ENCODE measurements at places on chromosomes 7 and 10.

- no peak for DNase-seq
Measured at GRCh38 chr7:120794106-120794729, 63.7 kb downstream of the TSPAN12 start.

- DNase-seq = no peak
Measured at GRCh38 chr10:24382979-24383663, 174.2 kb downstream of the KIAA1217 start.

DNA sequence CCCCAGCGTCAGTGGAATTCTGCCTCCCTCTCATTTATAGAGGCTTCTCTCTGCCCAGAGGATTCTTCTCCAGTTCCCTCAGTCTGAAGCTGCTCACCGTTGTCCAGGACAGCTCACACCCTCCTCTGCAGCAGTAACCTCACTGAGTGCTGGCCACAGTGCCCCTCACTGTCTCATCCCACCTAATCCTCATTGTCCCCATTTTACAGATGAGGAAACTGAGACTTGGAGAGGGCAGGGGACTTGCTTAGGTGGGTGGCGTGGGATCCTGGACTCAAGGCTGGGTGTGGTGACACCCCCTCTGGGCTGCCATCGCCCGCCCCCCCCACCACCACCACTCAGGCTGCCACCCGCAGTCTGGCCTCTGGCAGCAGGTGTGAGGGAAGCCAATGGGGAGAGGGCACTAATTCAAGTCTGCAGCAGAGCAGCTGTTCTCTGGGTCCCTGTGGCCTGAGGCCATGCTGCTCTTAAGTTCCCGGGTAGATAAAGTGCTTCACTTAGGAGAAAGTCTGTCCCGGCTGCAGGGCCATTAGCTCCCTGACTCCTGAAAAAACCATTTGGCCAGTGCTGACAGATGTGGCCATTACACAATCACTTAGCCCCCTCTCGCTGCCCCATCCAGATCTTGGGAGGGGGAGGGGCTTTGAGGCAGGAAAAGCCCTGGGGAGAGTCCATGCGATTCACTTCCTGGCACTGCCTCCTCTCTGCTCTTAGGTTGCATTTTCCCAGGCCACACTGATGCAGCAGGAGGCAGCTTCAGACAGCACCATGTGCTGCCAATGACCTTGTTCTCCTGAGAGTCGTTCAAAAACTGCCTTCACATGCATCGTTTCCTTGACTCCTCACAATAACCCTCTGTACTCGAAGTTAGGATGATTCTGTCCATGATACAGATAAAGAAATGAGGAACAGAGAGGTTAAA, 36.3 kb downstream of the DRGX start:
- DNase-seq = peak; percentile 78

DNA sequence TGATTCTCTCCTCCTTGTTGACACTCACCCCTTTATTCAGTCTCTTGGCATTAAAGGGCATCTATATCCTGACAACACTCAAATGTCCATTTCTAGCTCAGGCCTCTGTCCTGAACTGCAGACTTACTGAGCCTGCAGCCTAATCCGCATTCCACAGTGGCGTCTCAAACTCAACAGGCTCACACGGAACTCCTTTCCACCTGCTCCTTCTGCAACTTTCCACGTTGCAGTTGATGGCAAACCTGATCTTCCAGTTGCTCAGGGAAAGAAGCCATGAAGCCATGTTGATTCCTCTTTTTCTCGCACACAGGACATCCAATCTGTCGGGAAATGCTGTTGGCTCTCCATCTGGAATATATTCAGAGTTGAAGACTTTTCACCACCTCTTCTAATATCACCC, 522.4 kb downstream of the CCSER2 start:
- DNase-seq = no peak

- no peak for DNase-seq
Measured at GRCh38 chr7:128812514-128813168, 17.6 kb upstream of the FLNC start.

- no peak for DNase-seq
Measured at GRCh38 chr10:76874896-76875295, 762.7 kb downstream of the KCNMA1 start.

DNA sequence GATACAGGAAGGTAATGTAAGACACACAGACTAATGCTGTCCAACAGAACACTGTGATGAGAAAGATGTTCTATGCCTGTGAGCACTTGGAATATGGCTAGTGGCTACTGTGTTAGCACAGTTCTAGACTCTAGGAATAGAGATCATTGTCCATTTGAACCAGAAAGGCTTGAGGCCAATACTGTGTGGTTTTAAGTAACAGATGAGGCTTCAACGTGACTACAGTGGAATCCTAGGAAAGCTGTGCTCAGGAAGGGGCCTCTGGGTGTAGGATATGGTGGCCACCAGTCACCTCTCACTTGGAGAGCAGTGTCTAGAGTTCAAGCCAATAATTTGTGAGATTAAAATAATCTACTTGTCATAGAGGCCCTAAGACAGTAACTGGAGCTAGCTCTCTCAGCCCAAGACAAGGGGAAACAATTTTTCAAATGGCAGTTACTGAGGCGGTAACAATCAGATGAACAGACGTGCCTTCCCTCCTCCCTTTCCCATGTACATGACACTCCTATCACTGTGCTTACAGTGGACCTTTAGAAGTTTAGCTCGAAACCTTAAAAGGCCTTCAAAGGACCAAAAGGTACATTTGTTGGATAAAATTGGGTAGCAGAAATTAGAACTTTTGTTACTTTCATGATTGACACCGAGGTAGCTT, 10.2 kb downstream of the ZDHHC16 start:
- DNase-seq = no peak

DNA sequence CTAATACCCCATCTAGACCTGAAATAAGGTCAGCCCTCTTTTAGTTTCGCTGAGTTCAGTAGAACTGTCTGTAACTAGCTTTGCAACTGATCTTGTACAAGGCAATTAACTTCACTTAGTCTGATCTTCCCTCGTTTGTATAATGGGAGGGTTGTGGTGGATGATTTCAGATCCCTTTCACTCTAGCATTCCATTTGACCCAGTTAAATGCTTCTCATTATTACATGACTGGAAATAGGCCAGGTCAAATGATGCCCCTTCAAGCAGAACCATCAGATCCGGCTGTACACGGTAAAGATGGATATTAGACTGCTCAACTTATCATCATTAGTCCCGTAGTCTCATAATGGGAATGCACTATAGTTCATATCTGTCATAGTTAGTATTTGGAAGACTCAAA, 1009.0 kb downstream of the LRMDA start:
- no peak for DNase-seq

DNA sequence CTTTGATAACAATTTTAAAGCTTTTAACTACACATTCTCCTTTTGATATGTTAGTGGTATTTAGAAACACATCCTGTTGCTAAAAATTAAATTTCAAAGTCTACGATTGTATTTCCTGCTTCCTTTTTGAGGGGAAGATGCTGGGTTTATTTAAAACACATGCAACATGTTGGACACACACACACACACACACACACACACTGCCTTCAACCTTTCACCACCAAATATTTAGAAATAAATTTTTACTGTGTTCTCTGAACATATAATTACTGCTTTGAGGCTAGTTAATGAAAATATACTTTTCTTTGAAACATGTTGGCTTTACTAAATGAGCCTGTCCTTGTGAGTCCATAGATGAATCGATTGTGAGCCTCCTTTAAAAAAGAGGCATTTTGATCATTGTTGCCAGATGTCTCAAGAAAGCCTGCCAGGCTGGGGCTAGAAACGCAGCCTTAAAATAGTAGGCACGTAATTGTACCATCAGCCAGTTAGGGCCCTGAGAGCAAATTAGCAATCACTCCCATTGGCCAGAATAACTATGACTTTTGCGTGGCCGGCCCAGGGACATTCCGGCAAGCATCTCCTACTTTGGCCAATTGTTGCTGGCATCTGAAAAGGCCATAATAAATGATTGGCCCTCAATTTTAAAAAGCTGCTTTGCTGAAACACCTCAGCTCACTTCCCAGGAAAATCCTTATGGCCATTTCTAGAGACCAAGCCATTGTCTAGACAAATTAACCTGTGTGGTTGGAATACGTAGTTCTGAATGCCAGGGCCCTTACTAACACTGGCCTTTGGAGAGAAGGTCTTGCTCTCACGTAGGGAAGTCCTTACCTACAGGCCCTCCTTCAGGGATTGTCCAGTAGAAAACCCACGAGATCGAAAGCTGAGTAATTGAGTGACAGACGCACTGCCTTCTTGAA, 9.9 kb upstream of the TEX36 start:
- DNase-seq = no peak

DNA sequence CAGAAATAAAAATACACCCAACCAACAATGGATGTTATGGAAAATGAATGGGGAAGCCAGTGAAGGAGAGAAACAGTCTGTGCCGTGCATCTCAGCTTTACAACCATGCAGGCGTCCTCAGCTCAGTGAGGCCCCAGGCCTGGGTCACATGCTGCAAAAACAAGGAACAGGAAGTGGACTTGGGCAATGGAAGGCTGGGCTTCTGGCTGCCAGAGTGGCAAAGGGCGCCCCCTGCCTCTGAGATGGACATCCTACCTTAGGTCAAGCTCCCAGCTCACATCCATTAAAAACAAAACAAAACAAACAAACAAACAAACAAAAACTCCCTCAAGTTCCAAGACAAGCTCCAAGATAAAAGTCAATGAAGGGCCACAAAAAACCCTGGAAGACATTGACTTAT, 54.7 kb upstream of the AFAP1L2 start:
- peak; percentile 41 for DNase-seq
